Inflammatory macrophage treated with lipopolysaccharide for 1 hour (primary cell): ENCODE measurements at places on chromosomes 2 and 18.

- peak; percentile 9 for DNase-seq
Observed at GRCh38 chr2:233174137-233174536, 77.3 kb upstream of the ATG16L1 start.

- DNase-seq, result no peak
Observed at GRCh38 chr2:203914546-203915182, 21.9 kb upstream of the ICOS start.

DNA sequence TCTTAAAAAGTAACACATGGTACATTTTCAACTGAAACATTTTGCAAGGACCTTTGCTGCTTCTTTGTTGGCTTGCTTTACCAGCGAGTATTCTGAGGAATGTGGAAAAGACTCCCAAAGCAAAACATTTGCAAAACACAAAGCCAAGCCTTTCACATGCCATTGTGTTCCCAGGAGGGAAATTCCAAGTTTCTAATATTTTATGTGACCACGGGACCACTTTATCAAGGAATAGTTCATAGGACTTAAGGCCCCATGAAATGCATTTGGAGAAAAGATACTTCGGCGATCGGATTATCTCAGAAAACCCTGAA, 26.2 kb downstream of the CYP27C1 start:
- DNase-seq, result no peak

- DNase-seq, result no peak
Observed at GRCh38 chr2:1791685-1792435, 47.5 kb upstream of the PXDN start.

GRCh38 chr2:222731201-222731621, 59.8 kb downstream of the MOGAT1 start:
- peak; percentile 57 for DNase-seq

DNA sequence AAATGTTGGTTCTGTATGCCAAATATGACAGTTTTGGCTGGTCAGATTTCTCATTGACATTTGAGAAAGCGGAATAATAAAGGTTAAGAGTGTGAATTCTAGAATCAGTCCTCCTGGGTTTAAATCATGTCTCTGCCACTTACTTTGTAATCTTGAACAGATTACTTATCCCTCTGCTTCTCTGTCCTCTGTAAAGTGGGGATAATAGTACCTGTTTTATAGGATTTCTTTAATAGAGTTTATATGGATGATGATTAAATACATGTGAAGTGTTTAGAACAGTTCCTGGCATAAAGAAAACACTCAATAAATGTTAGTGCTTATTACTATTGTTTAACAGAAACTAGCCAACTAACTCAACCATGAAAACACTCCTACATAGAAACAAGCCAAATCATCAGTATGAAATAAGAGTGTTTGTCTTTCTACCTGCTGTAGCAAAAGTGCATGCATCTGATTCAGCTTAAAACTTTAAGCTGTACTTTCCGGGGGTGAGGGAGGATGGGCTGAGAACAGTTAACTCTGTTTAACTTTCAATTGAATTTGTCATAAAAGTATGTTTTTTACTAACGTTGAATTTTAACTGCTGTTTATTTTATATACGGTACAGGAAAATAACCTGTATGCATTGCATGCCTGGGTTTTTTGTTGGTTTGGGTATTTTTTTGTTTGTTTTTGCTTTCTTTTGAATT, 6.8 kb downstream of the HTR2B start:
- DNase-seq, result no peak

DNA sequence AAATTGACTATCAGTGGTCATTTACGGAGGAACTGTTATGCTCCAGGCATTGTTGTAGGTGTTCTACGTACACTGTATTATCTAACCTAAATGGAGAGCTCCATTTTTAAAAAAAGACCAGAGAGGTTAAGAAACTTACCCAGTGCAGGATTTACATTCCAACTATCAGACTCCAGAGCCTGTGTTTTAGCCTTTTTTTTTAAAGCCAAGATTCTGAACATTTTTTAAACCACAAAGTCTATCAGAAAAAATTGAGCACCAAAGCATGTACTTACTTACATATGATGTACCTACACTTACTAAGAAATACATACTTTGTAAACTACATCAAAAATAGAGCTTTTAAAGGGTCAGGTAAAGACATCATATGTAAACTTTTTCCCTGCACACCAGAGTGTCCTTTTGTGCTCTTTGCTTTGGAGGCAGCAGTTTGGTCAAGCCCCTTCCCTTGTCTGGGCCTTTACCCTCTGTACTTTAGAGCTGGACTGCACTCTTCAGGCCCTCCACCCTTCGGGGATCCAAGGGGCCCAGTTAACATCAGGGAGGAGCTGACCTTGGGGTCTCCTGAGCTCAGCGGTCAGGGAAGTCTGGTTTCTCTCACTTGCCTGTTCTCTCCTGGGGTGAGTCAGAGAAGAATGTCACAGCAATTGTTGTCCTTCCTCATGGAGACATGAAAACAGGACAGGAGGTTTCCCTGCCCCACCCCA, 58.4 kb downstream of the ITGB1BP1 start:
- no peak for DNase-seq

DNA sequence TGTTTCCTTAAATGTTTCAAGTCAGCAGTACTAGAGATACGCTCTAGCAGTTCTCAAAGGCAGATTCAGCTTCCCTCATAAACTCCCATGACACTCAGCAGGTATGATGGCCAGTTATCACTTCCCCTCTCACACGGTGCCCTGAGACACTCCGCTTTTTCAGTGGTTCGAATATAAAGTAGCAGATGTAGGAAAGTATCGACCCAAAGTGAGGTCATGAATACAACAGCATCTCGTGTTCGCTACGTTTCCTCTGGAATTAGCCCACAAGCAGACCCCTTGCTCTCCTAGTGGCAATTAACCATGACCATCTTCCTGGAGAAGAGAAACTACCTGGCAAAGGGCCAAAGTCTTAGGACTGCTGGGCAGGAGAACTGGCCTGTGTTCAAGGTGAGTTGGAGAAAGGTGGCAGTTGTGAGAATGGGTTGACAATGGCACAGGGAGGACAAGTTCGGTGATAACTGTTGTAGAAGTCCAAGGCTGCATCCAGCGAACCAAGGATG, 9.3 kb upstream of the AGBL5 start:
- DNase-seq, result no peak

GRCh38 chr18:76064998-76065397, 430.0 kb downstream of the ZNF516 start:
- DNase-seq, result no peak
